ENCODE measurements at places on chromosomes 2 and 18.

DNA sequence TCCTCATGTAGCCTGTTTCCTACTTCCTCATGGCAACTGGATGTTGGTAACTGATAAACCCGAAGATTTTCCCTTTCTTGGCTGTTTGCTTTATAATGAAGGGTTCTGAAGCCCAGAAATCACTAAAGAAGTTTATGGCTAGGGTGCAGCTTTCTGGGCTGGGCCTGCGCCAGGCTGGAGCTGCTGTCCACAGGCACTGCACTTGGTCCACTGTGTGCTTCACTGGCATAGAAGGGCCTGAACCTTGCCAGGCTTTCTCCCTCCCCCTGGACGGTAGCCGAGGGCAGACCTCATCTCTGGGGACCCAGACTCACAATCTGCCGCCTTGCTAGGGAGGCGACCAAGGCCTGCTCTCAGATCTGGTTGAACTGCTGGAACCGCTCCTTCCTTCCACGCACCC lies 133.3 kb upstream of the SPRED2 start:
- DNase-seq, result no peak

DNA sequence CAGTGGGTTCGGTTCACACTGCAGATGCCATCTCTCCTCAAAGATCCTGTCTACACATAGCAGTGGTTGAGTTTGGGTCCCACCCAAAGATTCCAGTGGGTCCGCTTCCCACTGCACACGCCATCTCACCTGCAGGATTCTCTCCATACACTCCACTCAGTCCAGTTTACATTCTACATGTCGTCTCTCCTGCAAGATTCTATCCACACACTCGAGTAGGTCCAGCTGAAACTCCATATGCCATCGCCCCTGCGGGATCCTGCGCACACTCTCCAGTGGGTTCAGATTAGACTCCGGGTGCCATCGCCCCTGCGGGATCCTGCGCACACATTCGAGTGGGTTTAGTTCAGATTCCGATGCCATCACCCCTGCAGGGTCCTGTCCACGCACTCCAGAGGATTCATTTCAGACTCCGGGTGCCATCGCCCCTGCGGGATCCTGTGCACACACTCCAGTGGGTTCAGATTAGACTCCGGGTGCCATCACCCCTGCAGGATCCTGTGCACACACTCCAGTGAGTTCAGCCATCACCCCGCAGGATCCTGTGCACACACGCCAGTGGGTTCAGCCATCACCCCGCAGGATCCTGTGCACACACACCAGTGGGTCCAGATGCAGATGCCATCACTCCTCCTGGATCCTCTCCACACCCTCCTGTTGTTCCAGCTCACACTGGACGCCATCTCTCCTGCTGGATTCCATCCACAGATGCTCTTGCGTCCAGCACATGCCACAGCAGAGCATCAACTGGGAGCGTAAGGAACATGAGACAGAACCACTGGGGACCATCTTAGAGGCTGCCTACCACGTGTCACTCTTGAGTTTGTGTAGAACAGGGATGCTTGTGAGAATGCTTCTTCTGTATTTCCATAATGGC lies 3.0 kb upstream of the PXDN start:
- DNase-seq, result no peak

DNA sequence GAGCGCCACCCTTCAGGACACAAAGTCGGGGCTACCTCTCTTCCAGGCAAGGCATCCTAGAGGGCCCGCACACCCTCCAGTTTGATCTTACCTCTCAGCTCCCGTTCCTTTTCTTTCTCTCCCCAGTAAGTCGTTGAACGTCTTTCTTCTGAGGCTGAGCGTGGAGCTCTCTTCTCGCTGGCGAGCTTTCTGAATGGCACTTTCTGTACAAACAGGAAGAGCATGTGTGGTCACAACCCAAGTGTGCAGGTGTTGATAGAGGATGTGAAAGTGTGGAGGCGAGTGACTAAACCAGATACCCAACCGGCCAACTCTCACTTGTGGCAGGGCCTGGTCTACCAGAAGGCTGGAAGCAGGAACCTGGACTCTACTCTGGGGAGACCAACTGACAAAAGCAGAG lies at the start of gene AFF3:
Gene AFF3, minus strand, starts transcription at position 198 of the 400 bp plus-strand sequence. CDS start 38,136 bp downstream, outside the sequence.
- DNase-seq, result no peak

GRCh38 chr18:24989760-24990593 lies 362.0 kb downstream of the ZNF521 start:
- DNase-seq, result peak; percentile 44

DNA sequence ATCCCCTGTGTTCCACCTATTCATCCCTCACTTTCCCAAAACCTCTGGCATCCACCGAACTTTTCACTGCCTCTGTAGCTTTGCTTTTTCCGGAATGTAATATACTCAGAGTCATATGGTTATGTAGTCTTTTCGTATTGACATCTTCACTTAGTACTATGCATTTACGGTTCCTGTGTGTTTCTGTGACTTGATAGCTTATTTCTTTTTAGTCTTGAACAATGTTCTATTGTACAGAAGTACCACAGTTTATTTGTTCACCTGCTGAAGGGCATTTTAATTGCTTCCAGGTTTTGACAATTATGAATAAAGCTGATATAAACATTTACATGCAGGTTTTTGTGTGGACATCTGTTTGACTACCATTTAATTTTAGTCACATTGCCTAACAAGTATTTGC lies 154.7 kb upstream of the DOK6 start:
- no peak for DNase-seq

DNA sequence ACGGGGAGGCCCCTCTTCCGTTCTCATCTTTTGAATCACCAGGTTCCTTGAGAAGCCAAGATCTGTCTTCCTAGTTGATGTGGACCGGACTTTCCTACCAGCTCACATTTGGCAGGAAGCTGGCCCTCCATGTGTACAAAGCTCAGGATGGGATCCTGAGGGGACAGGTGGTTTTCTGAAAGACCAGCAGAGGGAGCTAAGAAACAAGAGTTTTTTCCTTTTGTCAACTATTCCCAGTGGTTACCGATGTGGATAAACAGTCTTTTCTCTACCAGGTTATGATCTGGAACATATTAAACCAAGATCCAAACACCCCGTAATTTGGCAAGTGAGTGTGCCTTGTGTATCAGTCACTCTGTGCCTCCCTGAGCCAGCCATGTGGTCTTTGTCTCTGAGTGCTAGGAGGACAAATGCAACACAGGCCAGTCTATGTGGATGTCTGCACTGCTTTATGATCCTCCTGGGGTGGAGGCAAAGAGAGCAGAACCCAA lies 25.1 kb upstream of the ARHGAP25 start:
- DNase-seq, result peak; percentile 69

DNA sequence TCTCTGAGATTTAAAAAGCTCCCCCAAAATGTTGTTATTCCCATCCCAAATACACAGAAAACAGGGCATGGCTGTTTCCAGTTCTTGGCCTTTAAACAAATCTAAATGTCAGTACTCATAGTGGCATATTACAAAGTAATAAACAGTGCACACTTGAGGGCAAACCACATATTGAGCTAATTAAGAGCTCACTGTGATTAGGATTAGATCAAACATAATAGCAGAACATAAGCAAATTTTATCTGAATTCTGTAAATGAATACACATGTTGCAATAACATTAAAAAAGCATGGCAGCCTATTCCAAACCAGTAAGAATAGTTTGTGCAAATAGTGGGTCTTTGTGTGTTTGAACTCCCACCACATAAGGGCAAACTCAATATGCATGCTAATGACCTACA lies 66.7 kb downstream of the FAM228A start:
- no peak for DNase-seq

DNA sequence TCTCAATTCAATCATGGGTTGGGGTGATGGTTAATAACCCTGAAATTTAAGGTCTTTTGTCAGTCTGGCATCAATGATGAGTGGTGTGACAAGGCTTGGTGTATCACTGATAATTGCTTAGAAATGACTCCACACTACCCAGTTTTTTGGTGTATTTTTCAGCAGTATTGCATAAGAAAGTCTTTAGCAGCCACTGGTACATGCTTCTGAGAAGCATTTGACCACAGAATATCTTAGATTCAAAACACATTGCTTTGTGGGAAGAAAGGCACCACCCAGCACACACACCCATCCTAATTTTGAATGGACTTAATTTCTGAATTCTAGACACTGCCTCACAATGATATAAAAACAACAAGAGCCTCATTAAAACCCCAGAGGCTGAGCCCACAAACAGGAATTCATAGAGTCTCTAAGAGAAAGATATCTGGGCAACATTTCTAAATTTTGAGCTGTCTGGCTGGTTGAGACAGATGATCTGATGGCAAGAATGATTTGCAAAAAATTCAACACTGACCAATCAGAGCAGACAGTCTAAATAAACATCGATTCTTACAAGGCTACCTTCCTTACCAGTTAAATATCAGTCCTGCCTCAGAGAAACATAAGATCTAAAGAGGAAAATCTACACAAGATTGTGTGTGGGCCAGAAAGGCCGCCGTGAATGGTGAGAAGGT lies 114.7 kb upstream of the CYP1B1 start:
- DNase-seq, result no peak

GRCh38 chr2:143730953-143731260 lies 601.7 kb downstream of the ARHGAP15 start:
- no peak for DNase-seq

DNA sequence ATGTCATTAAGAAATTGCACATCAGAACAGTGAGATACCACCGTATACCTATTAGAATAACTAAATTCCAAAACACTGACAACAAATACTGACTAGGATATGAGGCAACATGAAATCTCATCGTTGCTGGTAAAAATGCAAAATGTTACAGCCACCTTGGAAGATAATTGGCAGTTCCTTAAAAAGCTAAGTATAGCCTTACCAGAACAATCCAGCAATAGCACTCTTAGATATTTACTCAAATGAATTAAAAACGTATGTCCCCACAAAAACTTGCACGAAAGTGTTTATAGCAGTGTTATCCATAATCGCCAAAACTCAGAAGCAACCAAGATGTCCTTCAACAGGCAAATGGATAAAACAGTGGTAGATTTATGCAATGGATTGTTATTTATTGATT lies 241.7 kb downstream of the EPHA4 start:
- no peak for DNase-seq

- DNase-seq, result no peak
These were observed 37.3 kb upstream of the RNF152 start for GRCh38 chr18:61929881-61930640.

- DNase-seq, result peak; percentile 64
These were observed 486.4 kb downstream of the BCL11A start for GRCh38 chr2:60067006-60067405.

GRCh38 chr2:230520061-230520874 lies 104.3 kb downstream of the SP100 start:
- DNase-seq, result no peak

DNA sequence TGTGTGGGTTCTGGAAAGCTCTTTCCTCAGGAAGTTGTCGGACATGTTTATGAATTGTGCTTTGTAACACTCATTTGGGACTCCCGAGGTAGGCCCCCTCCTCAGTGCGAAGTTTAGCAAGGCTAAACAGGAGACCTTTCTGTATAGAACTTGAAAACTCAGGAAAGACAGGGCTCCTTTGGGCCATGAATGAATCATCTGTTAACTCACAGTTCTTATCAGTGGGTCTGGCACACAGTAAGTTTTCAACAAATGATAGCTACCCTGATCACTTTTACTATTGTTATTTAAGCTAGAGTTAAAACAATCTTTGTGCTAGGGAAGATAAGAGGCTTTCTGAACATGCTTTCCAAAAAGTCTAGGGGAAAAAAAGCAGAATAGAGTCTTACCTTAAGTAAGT lies 430.5 kb upstream of the ETAA1 start:
- DNase-seq, result no peak

GRCh38 chr2:179449010-179449409 lies 184.4 kb upstream of the SESTD1 start:
- no peak for DNase-seq

DNA sequence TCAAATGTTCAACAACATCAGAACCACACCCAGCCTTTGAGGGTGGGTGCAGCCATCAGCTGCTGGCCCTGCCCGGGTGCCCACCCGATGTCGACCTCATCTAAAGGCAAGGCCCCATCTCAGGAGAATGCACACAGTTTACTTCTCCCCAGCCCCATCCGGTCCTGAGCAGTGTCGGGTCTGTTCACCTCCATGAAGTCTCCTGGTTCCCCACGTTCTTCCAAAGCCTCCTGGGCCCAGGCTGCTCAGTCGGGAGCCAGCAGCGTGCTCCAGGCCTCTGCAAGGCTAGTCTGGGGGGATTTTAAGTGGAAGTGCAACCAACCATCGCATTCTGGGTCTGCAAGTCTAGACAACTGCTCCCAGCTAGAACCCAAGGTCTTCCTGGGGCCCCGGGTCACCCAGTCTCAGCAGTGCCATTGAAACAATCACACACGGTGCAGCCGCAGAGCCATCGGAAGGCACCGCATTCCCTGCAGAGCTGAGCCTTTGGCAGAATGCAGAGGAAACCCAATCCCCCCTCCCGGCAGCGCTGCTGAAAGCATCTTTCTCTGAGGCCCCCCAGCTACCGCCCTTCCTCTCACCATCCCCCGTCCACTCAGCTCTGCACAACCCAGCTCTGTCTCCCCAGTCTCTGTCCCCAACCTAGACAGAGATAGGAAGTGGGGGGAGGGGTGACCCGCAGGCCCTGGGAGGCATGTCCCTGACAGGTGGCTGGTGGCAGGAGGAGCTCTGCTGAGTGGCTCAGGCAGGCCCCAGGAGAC lies 8.5 kb downstream of the ESPNL start:
- DNase-seq, result peak; percentile 43

DNA sequence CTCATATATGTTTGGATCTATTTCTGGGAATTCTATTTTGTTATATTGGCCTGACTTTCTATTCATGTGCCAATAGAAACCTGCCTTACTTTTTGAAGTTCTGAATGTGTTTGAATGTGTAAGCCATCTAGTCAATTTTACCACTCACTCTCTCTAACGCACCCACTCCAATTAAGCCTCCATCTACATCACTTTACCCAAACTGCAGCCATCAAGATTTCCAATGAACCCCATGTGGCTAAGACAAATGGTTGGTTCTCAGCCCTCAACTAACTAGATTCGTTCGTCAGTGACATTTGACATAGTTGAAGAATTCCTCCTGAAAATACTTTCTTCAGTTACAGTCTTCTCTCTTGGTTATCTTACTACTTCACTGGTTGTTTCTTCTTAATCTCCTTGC lies 137.3 kb upstream of the FSHR start:
- no peak for DNase-seq

DNA sequence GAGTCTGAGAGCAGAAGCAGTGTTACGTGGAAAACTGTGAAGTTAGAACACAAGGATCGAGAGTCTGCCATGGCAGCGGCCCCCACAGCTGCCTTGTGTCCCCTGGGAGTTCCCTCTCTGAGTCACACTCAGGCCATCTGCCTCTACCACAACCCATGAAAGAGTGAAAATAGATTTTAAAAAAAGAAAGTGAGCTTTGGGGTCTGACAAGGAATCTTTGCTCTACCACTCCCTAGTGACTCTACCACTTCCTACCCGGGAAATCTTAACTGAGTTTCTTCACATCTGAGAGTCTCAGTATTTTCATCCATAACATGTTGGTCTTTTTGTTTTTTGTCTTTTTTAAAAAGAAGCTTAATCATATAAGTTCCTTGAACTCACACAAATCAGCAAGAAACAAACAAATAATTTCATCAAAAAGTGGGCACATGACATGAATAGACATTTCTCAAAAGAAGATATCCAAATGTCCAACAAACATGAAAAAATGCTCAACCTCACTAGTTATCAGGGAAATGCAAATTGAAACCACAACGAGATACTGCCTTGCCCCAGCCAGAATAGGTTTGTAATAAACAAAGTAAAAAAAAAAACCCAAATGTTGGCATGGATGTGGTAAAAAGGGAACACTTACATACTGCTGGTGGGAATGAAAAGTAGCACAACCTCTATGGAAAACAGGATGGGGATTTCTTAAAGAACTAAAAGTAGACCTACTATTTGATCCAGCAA lies 2.4 kb upstream of the MSGN1 start:
- no peak for DNase-seq

- DNase-seq, result peak; percentile 4
These were observed 216.8 kb downstream of the CAMKMT start for GRCh38 chr2:44578471-44579093.
